Stimulated activated CD4-positive, alpha-beta T cell treated with anti-CD3 and anti-CD28 coated beads, Interleukin-1b, Interleukin-23, amount 100 ng/mL, for 24 hours (primary cell): ENCODE measurements at places on chromosomes 2 and 18.
A peak's percentile ranks its signal among the peaks of the same experiment; 100 is the strongest.

DNA sequence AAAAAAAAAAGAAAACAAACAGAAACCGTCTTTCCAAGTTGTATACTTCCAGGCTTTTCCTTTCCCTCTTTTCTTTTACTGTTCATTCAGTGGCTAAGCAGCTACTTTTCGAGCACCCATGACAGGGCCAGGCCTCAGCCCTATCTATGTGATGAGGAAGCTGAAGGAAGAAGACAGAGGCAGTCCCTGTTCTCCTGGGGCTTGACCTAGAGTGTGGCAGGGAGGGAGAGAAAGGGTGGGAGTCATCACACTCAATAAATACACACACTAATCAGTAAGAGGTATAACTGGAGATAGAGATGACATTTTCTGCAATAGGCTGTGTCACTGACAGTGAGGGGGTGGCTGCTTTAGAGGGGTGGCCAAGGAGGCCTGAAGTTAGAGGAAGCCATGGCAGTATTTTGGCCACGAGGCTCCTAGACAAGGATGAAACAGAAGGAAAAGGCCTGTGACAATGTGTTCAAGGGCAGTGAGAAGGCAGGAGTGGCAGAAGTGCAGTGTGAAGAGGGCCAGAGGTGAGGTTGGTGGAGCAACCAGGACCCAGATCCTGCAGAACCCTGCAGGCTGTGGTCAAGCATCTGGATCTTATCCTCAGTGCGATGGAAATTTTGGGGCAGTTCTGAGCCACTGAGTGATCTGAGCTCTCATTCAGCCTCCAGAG lies 131.8 kb upstream of the TTC39C start:
- DNase-seq: no peak

GRCh38 chr2:96146153-96146880 lies 1.1 kb upstream of the DUSP2 start:
- DNase-seq: peak; percentile 89

GRCh38 chr2:579351-579886 lies 97.8 kb downstream of the TMEM18 start:
- no peak for DNase-seq

GRCh38 chr18:8142932-8143331 lies 466.3 kb upstream of the RAB12 start:
- DNase-seq: no peak

DNA sequence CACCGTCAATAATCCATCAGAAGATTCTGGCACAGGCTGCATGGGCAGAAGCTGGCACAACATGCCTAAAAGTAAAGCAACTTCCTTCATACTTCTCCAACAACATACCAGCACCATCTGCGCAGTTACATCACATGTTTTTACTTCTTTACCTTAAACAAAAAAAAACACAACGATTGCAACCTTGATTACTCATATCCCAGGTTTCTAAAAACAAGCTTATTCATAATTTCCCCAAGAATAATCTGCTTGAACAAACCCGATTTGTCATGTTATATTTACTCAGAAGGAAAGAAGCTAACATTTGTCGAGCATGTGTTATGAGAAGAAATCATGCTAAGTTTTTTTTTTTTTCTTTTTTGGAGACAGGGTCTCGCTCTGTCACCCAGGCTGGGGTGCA lies 54.7 kb downstream of the THADA start:
- no peak for DNase-seq
